Panc1 (cell line): ENCODE measurements at places on chromosomes 11 and 22.
A peak's percentile ranks its signal among the peaks of the same experiment; 100 is the strongest.

GRCh38 chr11:111672949-111673348 is 70.7 kb downstream of the SIK2 start:
- no peaks in the 10 kb centered on the region for H3K4me1 ChIP-seq
- DNase-seq: no peak
- no peak overlapping the region for H3K27ac ChIP-seq
- no peak overlapping the region for H3K4me3 ChIP-seq
- H3K27me3 ChIP-seq: no peaks in the 10 kb centered on the region

DNA sequence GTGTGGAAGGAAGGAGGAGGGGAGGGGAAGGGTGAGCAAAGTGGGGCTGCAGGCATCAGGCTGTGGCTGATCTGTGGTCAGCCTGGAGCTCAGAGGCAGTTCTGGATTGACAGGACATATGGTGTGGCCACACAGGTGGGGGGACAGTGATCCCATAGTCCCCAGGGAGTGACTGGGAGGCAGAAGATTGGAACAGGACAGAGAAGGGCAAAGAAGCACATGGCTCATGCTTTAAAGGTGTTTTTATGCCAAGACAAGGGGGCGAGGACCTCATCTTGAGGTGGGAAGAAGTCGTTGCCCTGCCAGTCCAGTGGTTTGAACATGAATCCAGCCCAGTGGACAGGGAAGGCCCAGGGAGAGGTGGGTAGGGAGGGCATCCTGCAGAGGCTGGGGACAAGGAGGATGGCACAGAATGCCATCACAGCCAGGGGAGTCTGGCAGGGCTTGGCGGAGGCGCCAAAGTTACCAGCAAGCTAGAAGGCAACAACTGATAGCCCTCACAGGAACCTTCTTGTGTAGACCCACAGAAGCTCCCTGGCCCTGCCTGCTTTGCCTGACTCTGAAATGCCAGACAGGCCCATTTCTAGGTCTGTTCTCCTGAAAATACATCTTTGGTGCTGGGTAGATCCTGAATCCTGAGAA is 3.1 kb downstream of the BET1L start:
- no peak overlapping the region for H3K27ac ChIP-seq
- no peak overlapping the region for H3K4me3 ChIP-seq
- H3K27me3 ChIP-seq: no peaks in the 10 kb centered on the region
- DNase-seq: no peak

DNA sequence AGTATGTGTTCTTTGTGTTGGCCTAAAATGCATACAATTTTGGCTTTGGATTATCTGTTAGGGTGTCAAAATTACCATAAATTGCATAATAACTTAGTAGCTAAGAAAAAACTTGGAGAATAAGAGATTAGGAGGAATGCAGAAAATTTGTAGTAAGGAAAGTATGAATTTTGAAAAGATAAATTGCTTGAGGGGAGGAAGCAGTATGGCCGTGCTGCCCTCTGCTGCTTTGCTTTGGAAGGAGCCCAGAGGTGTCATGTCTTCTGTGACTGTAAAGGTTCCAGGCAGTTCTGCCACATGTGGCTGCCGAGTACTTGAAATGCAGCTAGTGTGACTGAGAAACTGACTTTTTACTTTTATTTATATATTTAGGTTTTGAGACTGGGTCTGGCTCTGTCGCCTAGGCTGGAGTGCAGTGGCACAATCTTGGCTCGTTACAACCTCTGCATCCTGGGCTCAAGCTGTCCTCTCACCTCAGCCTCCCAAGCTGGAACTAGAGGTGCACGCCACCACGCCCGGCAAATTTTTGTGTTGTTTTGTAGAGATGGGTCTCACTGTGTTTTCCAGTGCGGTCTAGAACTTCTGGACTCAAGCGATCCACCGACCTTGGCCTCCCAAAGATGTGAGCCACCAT is 1.8 kb downstream of the ADSL start:
- no peak for DNase-seq
- no peaks in the 10 kb centered on the region for H3K27me3 ChIP-seq
- H3K27ac ChIP-seq: peak overlapping the region; percentile 96
- peaks cover 8% of the 10 kb centered on the region for H3K4me1 ChIP-seq
- H3K36me3 ChIP-seq: peaks cover 10% of the 10 kb centered on the region
- H3K4me3 ChIP-seq: peak overlapping the region; percentile 96

DNA sequence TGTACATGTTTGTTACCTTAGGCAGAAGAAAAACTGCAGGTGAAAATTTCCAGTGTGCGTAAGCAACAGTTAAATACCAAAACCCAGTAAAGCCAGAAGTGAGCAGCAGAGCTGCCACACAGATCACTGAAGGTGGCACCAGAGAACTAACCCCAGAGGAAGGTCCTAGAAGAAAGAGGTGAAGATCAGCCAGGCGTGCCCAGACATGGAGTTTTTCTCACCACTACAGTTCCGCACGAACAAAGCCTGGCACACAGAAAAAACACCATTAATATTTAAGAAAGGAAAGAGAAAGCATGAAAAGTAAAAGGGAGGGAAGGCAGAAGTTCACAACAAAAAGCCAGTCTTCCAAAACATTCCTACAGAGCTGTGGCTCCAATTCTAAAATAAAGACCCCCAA is 60.7 kb downstream of the STK33 start:
- H3K27me3 ChIP-seq: no peaks in the 10 kb centered on the region; the same call in 1 of the 2 replicates
- H3K4me3 ChIP-seq: no peak overlapping the region
- DNase-seq: no peak

DNA sequence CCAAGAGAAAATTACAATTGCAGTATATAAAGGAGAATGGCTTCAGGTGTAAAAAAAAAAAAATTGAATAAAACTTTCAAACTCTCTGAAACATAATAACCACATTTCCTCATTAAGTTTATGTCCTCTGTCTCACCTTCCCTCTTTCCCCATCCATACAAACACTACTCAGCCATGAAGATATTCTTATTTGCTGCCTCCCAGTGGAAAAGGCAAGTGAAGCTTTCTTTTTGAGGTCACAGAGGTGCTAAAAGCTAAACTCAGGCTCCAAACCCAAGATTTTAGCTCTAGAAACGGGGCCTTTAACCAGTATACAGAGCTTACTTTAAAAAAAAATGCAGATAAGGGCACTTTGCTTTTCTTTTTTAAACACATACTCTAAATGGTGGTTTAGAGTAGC is 1568.5 kb downstream of the FAM181B start:
- no peak overlapping the region for H3K27ac ChIP-seq
- no peak for DNase-seq
- no peaks in the 10 kb centered on the region for H3K27me3 ChIP-seq
- H3K36me3 ChIP-seq: no peaks in the 10 kb centered on the region
- no peaks in the 10 kb centered on the region for H3K4me1 ChIP-seq
- H3K4me3 ChIP-seq: no peak overlapping the region

GRCh38 chr22:43092085-43092484 is 2.9 kb upstream of the TTLL1 start:
- DNase-seq: no peak
- no peak overlapping the region for H3K4me3 ChIP-seq
- H3K4me1 ChIP-seq: peaks cover 3% of the 10 kb centered on the region; the same call in 1 of the 2 replicates
- no peaks in the 10 kb centered on the region for H3K27me3 ChIP-seq
- H3K27ac ChIP-seq: no peak overlapping the region
- no peaks in the 10 kb centered on the region for H3K36me3 ChIP-seq

DNA sequence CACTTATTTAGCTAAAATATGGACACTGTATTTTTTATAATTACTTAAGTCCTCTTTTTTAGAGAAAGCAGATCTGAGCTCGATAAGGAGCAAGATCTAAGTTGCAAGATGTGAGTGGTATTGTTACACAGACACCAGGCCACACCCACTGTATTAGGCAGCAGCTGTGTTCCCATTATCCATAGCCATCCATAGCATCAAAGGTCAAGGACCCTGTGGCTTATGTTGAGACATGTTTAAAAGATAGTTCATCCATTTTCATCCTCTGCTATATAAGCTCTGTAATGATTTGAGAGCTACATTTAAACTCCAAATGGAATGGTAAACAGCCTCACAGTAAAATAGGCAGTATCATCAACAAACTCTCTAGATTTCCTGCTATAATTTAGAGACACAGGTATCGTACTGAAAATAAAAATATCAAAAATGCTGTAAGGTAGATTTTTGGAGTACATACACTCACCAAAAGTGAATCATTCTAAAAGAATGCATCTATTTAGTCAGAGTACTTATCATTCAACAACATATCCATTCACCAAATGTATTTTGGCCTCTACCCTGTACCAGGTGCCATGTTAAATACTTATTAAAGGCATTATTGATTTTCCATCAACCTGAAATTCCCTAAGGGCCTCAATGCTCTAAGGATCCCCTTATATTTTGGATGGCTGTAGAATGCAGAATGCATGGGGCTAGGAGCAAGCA is 574.0 kb downstream of the LRRC4C start:
- H3K4me1 ChIP-seq: no peaks in the 10 kb centered on the region
- no peaks in the 10 kb centered on the region for H3K36me3 ChIP-seq
- no peak for DNase-seq
- H3K27me3 ChIP-seq: no peaks in the 10 kb centered on the region
- H3K4me3 ChIP-seq: no peak overlapping the region
